ENCODE measurements at places on chromosomes 11 and 22.

DNA sequence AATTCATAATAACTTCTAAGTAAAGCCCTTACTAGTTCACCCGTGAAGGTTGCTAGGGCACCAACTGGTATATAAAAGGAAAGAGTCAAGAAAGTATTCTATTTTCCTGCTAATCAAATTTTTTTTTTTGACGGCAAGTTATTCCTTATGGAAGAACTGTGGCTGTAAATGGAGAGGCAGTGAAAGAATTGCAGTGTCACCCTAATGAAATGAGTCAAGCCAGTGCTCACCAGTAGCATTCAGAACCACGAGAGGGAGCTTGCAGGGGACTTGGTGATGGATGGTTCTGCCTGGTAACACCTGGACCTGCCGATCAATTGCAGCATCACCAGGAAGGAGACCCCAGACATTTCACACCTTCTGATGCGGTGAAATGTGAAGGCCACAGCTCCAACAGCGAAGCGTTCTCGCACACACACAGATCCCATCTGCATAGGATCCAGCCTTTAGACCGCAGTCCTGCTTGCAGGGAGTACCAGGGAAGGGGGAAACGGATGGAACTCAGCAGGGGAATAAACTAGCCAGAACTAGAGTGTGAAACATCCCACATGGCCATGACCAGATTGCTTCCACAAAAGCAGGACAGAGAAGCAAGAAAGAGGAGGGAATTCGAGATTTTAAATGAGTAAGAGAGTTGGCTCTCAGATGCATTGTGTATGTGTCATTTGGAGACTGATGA lies 326.2 kb downstream of the TBC1D22A start:
- DNase-seq = no peak

- DNase-seq = no peak
Observed at GRCh38 chr11:73340164-73340563, 32.1 kb downstream of the ARHGEF17 start.

GRCh38 chr11:44716256-44716655 lies 10.5 kb upstream of the TSPAN18 start:
- DNase-seq = no peak

- DNase-seq = no peak
Observed at GRCh38 chr11:26623076-26623659, 51.1 kb upstream of the MUC15 start.

GRCh38 chr11:130706572-130706971 lies 209.7 kb downstream of the SNX19 start:
- no peak for DNase-seq
